NCI-H2171 (cell line): ENCODE measurements at places on chromosomes 13 and 19.

DNA sequence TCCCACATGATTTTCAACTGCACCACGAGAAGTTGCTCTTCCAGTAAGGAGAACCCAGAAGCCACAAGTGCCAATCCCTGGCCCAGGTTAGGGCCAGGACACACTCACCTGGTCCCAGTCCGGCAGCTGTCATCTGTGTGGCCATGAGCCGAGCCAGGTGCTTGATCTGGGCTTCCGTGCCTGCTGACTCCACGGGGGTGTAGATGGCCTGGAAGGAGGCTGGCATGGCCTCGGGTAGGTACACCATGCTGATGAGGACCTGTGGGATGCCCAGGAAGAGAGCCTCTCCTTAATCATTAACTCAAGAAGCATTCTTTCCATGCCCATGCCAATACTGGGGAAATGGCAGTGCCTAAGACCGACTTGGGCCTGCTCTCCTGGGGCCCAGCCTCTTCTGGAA, 19.9 kb upstream of the RSPH6A start:
- DNase-seq: no peak

- DNase-seq: no peak
Observed at GRCh38 chr19:2775556-2776430, 7.3 kb downstream of the SGTA start.

GRCh38 chr13:99391781-99392469, 84.7 kb upstream of the GPR183 start:
- no peak for DNase-seq

- DNase-seq: no peak
Observed at GRCh38 chr13:82701020-82701419, 1181.3 kb downstream of the SLITRK1 start.

- no peak for DNase-seq
Observed at GRCh38 chr19:48493718-48494401, 17.8 kb downstream of the LMTK3 start.

GRCh38 chr13:47139519-47139918, 242.7 kb upstream of the HTR2A start:
- no peak for DNase-seq

- peak; percentile 96 for DNase-seq
Observed at GRCh38 chr19:55166530-55167268, at the start of gene DNAAF3. Gene DNAAF3 (minus strand): TSS chr19:55166613. CDS start chr19:55166413, 200 bp downstream.

GRCh38 chr19:7904074-7905020, 670 bp downstream of the MAP2K7 start:
- DNase-seq: peak; percentile 49

- DNase-seq: no peak
Observed at GRCh38 chr13:39881887-39882286, 226.4 kb downstream of the COG6 start.

- DNase-seq: no peak
Observed at GRCh38 chr13:74667656-74668203, 533.5 kb upstream of the KLF12 start.

DNA sequence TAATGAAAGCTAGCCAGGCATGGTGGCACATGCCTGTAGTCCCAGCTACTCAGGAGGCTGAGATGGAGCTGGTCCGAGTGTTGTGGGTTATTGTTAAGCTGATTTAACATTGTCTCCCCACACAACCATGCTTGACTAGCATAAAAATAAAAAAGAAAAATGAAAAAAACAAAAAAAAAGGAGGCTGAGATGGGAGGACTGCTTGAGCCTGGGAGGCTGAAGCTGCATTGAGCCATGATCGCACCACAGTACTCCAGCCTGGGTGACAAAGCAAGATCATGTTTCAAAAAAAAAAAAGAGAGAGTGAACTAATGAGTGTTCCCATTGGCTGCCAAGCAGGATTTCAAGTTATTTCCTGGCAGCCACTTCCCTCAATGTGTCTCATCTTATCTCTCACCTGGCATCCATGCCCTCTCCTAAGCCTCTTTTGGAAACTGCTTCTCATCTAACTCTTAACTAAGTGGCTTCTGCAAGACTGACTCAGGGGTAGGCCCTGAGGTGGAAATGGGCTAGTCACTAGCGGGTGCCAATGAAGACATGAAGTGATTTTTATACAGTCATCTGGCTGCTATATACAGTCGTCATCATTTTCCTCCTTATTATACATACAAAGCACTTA, 4.9 kb downstream of the THAP8 start:
- peak; percentile 24 for DNase-seq

DNA sequence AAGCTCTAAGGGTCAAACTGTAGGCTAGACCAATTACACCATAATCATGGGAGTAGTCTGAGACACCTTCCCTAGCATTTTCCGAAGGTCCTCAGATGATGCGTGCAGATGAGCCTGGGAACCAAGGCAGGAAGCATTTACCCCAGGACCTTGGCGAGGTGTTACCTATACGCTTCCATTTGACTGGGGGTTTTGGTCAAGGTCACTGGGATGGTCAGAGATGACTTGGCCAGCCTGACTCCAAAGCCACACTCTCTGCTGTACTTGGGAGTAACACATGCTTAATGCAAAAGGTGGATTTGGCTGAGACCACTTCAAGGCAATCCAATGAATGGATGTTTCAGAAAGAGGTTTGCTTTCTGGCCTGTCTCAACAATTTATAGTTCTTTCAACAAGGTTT, 98.9 kb upstream of the IRS2 start:
- no peak for DNase-seq

DNA sequence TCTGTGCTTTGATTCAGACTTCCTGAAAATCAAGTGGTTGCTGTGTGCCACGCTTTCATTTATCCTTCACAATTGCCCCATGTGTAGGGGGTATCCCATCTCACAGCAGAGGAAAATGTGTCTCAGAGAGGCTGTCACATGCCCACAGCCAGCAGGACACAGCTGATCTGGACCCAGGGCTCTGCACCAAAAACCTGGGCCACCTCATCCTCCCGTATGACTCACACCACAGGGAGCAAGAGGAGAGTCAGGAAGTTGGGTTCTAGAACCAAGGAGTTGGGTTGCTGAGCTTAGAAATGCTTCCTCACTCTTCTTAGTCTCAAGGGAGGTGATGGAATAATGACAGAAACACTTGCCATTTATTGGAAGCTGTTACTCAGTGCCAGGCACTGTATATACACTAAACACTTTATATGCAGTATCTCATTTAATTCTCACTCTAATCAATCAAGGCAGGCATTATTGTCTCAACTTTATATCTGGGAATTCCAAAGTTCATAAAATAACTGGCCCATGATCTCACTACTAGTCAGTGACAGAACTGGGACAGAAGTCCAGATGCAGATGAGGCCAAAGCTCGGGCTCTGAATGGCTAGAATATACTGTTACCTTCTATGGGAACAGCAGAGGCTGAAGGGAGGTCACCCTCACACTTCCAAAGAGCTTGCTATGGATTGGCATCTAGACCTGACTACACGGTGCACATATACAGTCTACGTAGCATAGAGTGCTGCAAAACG, 47.7 kb upstream of the ATP12A start:
- DNase-seq: no peak

GRCh38 chr19:32537580-32537979, 43.4 kb upstream of the PDCD5 start:
- no peak for DNase-seq

- DNase-seq: peak; percentile 19
Observed at GRCh38 chr19:291006-291521, at the start of gene PLPP2. Gene PLPP2 (minus strand): TSS chr19:291403. CDS start chr19:291336, 67 bp downstream.

DNA sequence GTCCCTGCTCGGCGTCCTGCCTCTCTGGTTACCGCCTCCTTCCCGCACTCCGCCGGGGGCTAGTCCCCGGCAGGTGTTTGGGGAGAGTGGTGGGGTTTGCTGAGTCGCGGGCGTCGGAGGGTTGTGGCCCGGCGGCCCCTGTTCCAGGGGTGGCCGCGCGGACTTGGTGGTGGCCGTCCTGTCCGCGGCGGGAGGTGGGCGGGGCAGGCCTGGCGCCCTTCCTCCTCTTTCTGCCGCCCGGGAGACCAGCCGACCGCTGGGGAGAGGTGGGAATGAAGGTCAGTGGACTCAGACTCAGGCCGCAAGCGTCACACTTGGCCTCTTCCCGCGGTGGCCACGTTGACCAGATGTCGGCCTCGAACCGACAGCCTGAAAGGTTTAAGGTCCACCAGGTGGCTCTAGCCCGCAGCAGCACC, 61.8 kb downstream of the ZNF723 start:
- no peak for DNase-seq

DNA sequence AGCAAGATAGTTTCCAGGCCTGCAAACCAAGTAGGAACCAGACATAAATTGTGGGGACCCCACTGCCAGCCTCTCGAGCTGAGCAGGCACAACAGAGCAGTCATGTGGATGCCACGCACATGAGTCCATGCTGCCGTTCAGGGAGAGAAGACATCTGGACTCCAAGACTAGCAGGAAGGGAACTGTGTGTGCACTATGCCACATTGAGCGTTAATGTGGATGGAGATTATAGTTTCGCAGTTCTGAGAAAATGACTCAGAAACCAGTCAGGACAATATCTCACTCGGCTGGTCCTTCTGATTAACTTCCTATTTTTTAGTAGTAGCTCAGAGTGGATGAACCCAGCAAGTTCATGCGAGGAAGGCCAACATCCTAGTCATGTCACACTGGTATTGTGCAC, 124.9 kb downstream of the CRYL1 start:
- DNase-seq: no peak

GRCh38 chr13:80989747-80990146, 648.8 kb upstream of the SPRY2 start:
- no peak for DNase-seq

- no peak for DNase-seq
Observed at GRCh38 chr13:43157796-43158195, 134.4 kb downstream of the DNAJC15 start.

- DNase-seq: no peak
Observed at GRCh38 chr13:108214441-108215271, 680 bp downstream of the LIG4 start.

DNA sequence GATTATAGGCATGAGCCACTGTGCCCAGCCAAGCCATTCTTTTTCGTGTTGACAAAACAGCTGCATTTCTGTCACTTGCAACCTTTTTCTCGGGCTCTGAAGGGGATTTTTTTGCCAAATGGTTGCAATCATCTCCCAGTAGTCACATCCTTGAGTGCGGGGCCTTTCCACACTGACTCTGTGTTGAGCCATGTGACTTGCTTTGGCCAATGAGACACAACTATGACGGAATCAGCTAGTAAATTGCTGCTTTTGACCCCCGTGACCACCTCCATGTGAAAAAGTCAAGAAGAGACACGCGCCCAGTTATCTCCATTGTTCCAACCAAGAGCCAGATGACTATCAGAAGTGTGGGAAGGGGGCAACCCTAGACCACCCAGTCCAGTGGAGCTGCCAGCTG, 18.3 kb downstream of the NPHS1 start:
- DNase-seq: no peak

- no peak for DNase-seq
Observed at GRCh38 chr13:108070491-108070890, 144.8 kb downstream of the LIG4 start.

GRCh38 chr13:41259875-41260501, 3.4 kb downstream of the MTRF1 start:
- DNase-seq: no peak

GRCh38 chr13:73960474-73960873, 173.7 kb downstream of the KLF12 start:
- DNase-seq: no peak

DNA sequence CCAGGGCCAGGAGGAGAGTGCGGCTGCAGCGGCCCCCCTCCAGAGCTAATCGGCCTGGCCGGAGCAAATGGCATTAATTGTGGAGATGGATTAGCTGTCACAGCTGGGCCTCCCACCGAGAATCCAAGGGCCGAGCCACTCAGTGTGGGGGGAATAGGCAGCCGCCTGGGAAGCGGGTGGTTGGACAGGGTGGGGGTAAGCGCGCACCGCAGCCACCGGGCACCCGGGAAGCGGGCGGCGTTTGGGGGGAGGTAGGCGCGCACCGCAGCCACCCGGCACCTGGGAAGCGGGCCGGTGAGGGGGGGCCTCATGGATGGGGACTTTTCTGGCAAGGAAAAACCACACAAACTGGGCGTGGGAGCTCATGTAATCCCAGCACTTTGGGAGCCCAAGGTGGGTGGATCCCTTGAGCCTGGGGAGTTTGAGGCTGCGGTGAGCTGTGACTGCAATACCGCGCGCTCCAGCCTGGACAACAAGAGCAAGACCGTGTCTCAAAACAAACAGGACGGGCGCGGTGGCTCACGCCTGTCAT, 9.7 kb downstream of the R3HDM4 start:
- no peak for DNase-seq

GRCh38 chr13:44542361-44542760, 33.8 kb downstream of the TSC22D1 start:
- DNase-seq: no peak

DNA sequence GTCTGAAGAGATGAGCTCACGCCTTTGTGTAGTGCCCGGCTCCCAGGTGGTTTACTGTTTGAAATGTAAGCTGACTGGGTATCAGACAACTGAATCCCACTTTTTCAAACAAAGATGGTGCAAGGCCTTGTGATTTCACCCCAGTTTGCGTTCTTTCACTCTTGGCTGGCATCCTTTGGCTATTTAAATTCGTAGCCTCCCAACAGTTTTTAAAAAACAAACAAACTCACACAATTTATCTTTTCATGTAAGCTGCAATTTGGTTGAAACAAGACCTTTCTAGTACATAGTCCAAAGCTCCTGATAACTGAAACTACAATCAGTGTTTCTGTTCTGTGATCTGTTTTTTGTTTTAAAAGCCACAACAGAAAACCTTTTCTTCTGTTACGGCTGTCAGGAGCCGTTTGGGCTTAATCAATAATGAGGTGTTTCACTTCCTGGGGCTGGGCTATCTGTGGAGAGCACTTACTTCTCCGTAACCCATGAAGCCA, 65.1 kb upstream of the NPAS1 start:
- DNase-seq: no peak

DNA sequence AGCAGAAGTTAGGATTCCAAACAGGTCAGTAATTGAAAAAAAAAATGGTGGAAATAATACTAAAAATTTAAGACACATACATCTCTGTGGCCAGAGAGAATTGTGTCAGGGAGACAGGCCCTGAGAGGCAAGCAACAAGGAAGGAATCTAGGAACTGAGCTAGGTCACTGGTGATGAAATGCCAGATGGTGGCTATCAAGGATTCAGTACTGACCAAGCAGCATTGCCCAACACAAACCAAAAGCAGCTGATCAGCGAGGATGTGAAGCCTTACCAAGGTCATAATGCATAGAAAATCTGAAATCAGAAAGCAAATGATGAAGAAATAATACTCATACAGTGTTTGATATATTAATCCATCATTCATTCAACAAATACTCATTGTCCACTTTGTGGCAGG, 905.0 kb downstream of the GPC5 start:
- no peak for DNase-seq

GRCh38 chr13:94323764-94324758, 155.4 kb downstream of the DCT start:
- DNase-seq: no peak
